ENCODE measurements at places on chromosomes 3 and 15.
A peak's percentile ranks its signal among the peaks of the same experiment; 100 is the strongest.

DNA sequence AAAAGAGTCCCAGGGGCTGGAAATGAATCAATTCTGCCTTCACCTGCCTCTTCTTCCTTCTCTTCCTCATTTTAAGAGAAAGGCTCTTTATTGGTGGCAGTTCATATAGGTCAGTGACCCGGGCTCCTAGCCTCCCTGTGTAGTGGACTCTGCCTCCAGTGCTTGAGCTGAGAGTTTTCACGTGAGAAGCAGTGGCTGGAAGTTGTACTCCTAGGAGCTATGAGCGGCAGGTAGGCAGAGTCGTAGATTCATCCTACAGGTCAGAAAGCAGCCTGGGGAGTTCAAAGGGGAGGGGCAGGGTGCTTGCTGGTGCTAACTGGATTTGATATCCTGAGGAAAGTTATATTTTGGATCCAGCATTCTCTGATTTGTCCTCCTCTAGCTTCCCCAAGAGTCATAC, 101.1 kb downstream of the RPLP1 start:
- DNase-seq: no peak

- no peak for DNase-seq
Observed at GRCh38 chr3:17315897-17316296, 426.5 kb downstream of the TBC1D5 start.

DNA sequence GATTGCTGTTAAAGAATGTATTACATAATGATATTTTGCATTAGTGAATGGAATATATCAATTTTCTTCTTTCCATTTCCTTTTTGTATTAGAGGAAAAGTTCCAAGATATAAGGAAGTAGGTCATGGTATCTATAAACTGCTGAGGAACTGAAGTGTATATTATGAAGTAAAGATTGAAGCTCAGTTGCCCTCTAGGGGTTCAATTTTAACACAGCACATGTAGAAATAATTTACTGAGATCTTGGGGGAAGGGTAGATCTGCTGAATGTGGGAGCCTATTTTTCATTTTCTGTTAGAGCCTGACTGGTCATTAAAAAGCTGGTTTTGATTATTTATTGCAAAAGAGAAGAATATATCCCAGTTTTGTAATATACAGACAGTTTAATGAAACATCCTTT, 45.2 kb downstream of the CMC1 start:
- peak; percentile 71 for DNase-seq

DNA sequence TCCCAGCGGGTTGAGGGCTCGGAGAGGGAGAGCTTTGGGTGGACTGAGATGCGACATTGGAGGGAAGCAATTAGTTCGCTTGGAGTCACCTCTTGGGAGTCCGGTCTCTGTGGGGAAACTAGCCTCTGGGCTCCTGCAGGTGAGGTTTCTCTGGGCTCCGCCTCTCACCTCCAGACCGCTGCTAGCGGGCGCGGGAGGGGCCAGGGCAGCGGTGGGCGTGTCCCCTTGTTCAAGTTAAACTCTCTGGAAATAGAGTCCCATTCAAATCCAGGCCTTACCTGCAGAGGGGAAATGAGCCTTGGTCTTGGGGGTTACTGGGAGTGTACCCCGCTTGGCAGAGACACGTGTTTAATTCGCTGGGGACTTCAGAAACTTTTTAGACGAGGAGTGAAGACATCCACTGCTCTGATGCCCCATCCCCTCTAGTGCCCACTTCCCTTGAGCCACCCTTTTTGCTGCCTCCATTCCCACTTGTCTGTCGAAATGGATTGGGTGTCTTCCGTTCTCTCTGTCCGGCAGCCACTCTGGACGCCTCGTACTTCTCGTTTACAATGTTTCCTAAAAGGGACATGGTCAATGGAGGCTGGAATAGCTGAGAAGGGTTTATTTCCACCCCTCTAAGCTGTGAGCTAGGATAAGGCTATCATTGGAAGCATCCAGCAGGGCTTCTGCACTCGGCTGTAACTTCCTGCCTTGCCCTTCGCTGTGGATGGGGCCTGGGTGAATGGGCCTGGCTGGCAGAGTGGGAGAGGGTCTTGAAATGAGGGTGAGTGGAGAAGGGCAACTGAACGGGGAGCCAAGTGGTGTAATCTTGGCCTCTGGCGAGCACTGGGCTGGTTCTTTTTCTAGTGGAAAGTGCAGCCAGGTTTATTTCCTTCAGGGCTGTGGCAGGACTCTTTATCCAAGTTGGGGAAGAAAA, 1.1 kb downstream of the MITF start:
- DNase-seq: peak; percentile 18
